Right ventricle myocardium inferior (tissue), 1 donor: ENCODE measurements at places on chromosomes 2 and 18. TPM values are rescaled to one million over a fixed set of nuclear protein-coding genes. Genes with fewer than 3 reads are reported as not detected.

DNAJC5G gene
- total RNA-seq: 1.9 TPM

DYSF gene
- 57.8 TPM for total RNA-seq

NBEAL1 gene
- 14.1 TPM for total RNA-seq

DNAH6 gene
- total RNA-seq: 0.05 TPM

SPHKAP gene
- total RNA-seq: 107 TPM

PPP1R7 gene
- total RNA-seq: 66.6 TPM

OR6B2 gene
- not detected for total RNA-seq

GRCh38 chr2:144405982-144406788 is 113.7 kb downstream of the ZEB2 start:
- DNase-seq: no peak

DNA sequence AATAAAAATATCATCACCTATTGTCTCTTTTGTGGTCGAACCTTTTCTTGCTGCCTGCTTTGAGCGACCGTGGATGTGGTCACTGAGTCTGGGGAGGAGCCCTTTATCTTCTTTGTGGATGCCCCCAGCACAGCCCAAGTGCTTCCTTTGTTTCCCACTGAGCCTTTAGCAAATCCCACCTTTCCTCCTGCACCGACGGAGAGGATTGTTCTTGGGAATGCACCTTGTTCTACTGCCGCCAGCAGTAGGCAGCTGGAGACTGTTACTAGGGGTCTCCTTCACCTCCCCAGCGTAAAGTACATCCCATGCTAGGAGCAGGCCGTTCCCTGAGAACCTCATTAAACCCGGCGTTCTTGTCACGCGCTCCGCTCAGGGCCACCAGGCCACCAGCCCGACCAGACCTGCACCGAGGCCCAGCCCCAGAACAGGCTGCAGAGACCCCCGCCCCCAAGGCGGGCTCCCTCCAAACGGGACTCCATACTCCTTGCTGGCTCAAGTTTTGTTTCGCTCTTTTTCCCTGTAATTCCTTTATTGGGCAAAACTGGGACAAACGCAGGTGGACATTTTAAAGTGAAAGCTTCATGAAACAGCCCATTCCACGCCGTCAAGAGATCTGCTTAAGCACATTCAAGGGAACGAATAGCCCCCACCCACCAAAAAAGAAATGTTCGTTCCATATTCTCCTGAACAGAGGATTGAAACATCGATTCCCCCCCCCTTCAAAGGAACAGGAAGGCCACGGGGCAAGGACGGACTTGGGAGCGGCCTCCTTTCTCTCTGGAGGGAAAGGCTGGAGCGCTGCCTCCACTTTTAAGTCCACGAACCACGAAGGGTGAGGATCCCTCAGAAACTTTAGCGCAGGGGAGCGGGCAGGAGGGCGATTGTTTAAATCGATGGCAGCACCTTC is 1.1 kb upstream of the MAT2A start:
- DNase-seq: peak; percentile 76

- DNase-seq: no peak
These were observed 8.8 kb upstream of the POMC start for GRCh38 chr2:25177211-25177611.

- DNase-seq: peak; percentile 84
These were observed 57.4 kb upstream of the PCBP1 start for GRCh38 chr2:70029814-70030409.

- DNase-seq: no peak
These were observed 47.2 kb downstream of the VIL1 start for GRCh38 chr2:218465987-218466633.

GRCh38 chr2:165891943-165892342 is 61.6 kb downstream of the TTC21B start:
- DNase-seq: no peak

- DNase-seq: no peak
These were observed 71.4 kb downstream of the WDR7 start for GRCh38 chr18:56722518-56722917.

GRCh38 chr18:57533006-57533867 is 53.3 kb downstream of the FECH start:
- DNase-seq: no peak

GRCh38 chr2:221571551-221572218 is 419 bp downstream of the EPHA4 start:
- DNase-seq: peak; percentile 68

DNA sequence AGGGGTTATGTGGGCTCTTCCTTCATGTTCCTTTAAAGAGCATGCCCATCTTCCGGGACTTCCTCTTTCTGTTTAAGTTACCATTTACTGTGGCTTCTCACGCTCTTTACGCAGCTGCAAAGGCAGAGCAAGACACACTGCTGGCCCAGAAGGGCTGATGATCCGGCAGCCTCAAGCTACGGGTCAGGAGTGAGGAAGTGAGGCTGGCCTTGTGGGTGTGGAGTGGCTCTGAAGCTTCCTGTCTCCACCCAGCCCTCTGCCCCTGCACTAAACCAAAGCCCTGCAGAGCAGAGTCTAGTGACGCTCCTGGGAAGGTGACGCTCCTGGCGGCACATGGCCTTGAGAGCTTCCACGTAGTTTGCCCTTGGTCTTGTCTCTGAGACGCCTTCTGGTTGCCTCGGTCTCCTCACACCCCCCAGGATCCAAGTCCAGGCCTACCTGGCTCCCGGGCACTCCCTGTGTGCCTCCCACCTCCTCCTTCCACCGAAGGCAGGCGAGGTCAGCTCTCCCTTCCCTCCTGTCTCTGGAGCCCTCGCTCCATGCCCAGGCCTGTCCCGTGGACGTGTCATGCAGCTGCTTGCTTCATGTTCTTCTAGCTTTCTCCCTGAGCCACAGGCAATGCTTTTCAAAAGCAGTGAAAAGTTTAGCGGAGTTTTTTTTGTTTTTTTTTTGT is 50.3 kb downstream of the ARL4C start:
- DNase-seq: peak; percentile 85

DNA sequence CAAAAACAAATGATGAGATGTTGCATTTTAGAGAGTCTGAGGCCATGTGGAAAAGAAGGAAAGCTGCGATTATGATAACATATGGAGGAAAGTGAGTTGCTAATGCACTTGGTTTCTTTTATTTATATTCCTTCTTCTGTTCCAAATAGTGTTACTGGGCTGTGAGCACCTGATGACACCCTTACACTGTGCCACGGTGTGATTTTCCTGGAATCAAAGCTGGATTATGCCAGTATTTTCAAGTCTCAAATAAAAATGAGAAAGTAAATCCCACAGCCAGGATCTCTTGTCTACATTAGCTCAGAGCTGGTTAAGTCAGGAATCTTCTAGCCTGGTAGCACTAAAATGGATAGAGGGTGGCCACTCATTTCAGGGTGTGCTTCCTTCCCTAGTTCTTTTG is 670.8 kb downstream of the TDRD15 start:
- DNase-seq: no peak

DNA sequence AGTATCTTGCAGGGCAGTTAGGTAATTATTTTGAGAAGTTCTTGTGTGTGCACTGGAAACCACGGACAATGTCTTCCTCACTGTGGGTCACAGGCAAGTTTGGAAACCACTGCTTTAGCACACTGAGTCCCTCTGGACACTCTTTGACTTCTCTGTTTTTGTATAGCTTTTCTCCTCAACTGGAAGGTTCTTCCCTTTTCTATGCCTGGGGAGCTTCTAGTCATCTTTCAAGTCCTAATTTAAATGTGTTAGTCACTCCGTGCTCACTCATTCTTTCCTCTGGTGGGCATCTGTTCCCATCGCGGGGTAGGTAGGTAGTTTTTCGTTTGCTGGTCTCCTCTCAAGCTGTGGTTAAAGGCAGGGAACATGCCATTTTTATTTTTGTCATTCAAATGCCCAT is 32.1 kb downstream of the E2F6 start:
- DNase-seq: no peak

DNA sequence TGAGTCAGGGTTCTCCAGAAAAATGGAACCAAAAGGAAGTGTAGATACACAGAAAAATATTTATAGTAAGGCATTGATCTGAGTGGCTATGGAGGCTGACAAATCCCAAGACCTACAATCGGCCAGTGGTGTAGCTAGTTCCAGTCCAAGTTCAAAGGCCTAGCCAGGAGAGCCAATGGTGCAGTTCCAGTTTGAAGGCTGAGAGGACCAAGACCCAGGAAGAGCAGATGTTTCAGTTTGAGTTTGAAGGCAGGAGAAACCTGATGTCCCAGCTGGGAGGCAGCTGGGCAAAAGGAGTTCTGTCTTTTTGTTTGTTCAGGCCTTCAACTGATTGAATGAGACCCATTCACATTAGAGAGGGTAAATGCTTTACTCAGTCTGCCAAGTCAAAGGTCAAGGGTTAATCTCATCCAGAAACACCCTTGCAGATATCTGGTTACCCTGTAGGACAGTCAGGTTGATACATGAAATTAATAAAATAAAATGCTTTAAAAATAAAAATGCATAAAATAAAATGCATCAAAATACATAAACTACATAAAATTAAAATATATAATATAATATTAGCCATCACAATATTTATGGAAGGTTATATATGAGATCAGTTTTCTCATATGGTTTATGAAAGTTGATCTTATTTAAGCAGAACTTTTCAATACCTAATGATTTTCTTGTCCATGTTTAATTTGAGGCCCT is 38.7 kb downstream of the KCNE4 start:
- no peak for DNase-seq

GRCh38 chr2:234714711-234715110 is 217.8 kb upstream of the ARL4C start:
- DNase-seq: no peak

GRCh38 chr18:10225300-10225699 is 229.1 kb upstream of the APCDD1 start:
- no peak for DNase-seq
